Stimulated activated CD4-positive, alpha-beta T cell treated with anti-CD3 and anti-CD28 coated beads, Interleukin-1b, Interleukin-23, amount 100 ng/mL, for 1 hour (primary cell): ENCODE measurements at places on chromosomes 7 and 10.
A peak's percentile ranks its signal among the peaks of the same experiment; 100 is the strongest.

GRCh38 chr7:371779-372545 lies 82.0 kb downstream of the FOXL3 start:
- no peak for DNase-seq

DNA sequence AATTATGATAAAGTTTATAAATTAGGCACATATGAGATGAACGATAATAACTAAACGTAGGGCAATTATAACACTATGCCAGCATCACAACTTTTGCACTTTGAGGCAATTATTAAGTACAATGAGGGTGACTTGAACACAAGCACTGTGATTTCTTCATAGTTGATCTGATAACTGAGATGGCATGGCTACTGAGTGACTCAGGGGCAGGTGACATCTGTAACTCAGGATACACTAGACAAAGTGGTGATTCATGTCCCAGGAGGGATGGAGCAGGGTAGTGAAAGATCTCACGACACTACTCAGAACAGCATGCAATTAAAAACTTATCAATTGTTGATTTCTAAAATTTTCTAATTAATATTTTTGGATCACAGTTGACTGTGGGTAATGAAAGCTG lies 98.3 kb upstream of the ARHGAP21 start:
- DNase-seq: no peak

GRCh38 chr7:117062300-117062699 lies 109.0 kb downstream of the ST7 start:
- no peak for DNase-seq

- DNase-seq: no peak
Measured at GRCh38 chr7:909358-910329, 33.3 kb downstream of the GET4 start.

DNA sequence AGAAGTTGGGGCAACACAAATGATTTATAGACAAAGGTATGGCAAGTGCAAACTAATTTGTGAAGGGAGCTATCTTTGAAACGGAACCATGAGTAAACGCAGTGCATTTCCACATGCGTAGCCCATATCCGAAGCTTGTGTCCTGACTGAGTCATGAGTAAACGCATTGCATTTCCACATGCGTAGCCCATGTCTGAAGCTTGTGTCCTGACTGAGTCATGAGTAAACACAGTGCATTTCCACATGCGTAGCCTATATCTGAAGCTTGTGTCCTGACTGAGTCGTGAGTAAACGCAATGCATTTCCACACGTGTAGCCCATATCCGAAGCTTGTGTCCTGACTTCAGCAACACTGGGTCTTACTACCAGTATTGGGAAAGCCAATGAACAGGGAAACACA lies 95.0 kb downstream of the CELF2 start:
- no peak for DNase-seq

DNA sequence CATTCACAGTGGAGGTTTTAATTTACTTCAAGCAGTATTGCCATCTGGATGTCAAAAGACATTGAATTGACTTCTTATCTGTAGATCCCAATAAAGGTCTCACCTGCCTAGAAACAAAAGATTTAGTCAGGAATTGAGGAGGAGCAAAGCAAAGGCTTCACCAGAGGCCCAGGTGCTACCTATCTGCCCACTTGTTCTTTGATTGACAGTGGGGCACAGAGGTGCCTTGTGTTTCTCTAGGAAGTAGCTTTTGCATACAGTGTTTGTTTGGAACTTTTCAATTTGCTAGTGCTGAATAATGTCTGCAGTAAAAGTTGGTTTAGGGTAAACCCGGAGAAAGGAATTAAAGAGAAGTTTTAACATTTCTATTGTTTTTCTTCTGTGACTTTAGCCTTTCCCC lies 40.4 kb downstream of the AUTS2 start:
- DNase-seq: no peak

DNA sequence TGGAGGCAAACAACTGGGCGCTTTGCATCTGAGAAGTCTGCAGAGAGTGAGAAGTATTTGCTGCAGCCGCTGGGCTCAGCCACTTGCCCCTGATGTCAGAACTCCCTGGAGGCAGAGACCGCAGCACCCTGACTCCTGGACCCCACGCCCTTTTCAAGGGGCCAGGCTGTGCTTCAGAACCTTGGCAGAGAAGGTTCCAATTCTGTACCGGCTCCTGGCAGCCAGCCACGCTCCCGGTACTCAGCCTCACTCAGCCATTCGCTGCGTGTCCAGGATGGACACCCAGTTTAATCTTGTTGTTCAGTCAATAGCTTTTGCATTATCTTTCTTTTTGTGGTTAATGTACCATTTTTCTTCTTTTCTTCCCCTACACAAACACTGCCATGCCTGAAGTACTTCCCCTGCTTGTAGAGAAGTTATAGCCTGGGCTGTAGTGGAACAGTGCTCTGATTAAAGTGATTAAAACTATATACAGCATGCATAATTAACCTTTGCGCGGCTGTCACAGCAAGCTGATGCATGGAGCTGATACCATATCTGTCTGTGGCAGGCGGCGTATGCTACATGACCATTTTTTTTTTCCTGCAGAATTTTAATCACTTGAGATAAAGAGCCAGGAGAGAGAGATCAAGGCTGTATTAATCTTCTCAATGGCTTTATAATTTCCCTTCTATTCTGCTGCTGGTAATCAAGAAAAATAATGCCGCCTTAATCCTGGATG lies 578.5 kb downstream of the SDK1 start:
- DNase-seq: no peak

DNA sequence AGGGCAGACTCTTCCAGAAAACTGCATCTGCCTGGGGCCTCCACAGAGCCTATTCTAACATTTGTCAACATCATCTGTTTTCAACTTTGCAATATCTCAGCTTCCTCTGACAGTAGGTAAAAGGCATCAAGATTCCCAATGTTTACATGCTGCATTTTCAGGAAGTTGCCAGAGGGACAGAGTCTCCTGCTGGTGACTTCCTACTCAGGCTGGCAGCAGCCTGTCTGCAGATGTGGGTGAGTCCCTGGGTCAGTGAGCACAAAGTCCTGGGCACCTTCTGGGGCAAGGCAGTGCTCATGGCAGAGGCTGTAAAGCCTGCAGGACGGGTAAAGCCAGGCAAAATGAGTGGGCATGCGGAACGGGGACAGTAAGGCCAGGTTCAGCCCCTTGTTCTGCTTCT lies 69.4 kb downstream of the EBF3 start:
- no peak for DNase-seq

DNA sequence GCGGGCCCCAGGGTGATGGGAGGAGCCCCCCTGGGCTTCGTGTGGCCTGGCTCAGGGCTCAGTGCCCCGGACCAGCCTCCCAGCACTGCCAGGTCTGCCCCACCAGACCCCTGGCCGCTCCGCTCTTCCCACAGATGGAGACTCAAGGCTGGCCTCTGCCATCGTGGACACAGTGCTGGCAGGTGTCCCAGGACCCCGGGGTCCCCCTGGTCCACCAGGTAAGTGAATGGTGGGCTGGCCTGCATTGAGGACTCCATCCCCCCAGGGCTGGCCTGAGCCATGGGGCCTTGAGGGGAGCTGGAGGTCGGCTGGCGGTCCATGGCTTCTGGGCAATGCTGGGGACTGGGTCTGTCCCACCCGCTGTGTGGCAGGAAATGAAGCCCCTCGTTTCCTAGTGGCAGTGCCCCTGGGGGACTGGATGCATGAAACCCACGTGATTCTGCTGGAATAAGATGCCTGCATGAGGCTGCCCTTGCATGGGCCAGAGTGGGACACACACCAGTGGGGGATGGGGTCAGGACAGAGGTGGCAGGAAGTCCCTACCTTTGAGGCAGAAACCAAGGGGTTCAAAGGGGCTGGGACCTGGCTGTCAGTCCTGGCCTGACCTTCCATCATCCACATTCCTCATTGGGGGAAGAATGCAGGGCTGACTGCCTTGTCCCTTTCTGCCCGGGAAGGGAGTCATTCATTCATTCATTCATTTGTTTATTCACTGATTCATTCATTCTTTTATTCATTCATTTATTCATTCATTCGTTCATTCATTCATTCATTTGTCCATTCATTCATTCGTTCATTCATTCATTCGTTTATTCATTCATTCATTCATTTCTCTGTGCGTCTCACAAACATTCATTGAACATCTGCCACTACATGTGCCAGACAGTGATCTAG lies 81.8 kb downstream of the MYL10 start:
- no peak for DNase-seq

GRCh38 chr7:4068286-4068685 lies 613.8 kb upstream of the FOXK1 start:
- DNase-seq: no peak

GRCh38 chr10:12500381-12501303 lies 151.3 kb downstream of the CAMK1D start:
- no peak for DNase-seq

- DNase-seq: no peak
Measured at GRCh38 chr10:123044391-123044790, 35.6 kb downstream of the ACADSB start.

- no peak for DNase-seq
Measured at GRCh38 chr7:99125505-99125865, 18.4 kb downstream of the SMURF1 start.

DNA sequence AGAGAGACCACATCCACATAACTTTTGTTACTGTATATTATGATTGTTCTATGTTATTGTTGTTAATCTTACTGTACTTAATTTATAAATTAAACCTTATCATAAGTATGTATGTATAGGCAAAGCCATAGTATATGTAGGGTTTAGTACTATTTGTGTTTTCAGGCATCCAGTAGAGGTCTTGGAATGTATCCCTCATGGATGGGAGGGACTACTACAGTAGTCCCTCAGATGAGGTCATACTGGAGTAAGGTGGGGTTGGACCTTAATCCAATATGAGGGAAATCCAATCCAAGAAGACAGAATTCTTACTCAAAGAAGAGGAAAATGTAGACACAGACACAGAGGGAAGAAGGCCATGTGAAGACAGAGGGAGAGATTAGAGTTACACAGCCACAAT lies 34.1 kb upstream of the MALRD1 start:
- no peak for DNase-seq

GRCh38 chr10:118357841-118358240 lies 15.7 kb upstream of the FAM204A start:
- DNase-seq: no peak

GRCh38 chr10:21508706-21509331 lies 16.7 kb downstream of the SKIDA1 start:
- no peak for DNase-seq

DNA sequence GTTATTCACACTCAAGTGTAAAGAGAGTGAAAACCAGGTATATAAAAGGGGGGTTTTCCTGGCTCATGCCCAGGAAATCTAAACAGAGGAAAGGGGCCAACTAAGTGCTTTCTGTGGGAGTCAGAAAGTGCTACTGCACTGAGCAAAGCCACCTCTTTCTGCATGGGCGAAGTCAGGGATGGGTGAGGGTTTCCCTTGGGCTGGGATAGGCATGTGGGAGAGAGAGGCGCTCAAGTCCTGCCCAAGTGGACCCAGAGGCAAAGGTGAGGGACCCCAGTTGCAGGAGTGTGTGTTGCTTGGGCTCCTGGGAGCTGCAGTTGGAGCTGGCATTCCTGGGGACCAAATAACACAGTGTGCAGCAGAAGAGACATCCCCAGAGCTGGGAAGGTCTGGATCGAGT lies 65.9 kb downstream of the PRR15 start:
- no peak for DNase-seq

DNA sequence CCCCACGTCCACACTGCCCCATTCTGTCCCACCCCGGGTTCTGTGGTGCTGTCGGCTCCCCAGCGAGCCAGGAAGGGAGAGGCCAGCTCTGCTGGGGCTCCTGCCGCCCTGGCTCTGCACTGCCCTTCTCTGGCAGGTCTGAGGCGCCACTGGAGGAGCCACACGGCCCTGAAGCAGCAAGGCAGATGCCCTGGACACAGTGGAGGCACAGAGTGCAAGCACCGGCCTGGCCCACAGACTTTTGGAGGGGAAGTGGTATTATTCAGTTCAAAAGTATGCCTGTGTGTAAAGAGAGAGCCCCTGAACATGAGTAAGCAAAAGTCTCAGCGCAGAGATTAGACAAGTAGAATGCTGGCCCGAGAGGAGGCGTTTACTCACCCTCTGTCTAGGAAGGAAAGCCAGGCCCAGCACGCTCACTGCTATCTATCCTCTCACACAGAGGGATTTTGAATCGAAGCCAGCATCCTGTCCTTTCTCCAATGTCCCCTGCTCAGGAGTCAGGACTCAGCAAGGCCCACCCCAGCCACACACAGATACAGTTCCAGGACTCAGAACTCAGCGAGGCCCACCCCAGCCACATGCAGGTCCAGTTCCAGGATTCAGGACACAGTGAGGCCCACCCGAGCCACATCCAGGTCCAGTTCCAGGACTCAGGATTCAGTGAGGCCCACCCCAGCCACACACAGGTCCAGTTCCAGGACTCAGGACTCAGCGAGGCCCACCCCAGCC lies 115.0 kb downstream of the EGFR start:
- DNase-seq: no peak

DNA sequence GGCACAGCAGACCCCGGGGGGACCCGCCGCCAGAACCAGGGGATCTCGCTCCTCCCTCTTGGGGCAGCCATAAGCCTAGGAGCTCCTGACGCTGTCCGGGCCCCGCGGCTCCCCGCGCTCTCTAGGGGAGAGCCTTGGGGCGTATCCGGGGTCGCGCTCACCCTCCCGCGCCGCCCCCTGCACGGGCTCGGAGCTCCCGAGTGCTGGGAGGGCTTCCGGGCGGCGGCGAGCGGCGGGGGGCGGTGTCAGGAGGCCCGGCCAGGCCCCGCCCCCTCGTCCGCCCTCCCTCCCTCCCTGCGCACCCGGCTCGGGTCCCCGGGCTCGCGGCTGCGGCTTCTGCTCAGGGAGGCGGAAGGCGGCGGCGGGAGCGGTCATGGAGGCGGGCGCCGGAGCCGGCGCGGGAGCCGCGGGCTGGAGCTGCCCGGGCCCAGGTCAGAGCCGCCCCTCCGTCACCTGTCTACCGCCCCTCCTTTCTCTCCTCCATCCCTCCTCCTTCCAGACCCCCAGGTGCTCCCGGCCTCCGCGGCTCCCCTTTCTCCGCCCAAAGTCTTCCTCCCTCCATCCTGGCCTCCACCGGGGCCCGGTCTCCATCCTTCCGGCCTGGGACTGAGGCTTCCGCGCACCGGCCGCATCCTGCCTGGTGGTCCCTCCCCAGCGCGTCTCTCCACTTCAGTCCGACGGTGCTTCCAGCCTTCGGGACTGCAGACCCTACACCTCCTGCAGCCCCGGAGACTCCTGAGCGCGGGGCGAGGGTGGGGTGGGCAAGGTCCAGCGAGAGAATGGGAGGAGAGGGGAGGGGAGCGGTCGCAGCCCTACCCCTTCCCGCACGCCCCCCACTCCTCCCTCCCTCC lies at the start of gene CCDC136:
Gene CCDC136, plus strand, starts transcription at position 848 of the 851 bp plus-strand sequence. CDS start 444 bp downstream, outside the sequence.
- DNase-seq: peak; percentile 62

DNA sequence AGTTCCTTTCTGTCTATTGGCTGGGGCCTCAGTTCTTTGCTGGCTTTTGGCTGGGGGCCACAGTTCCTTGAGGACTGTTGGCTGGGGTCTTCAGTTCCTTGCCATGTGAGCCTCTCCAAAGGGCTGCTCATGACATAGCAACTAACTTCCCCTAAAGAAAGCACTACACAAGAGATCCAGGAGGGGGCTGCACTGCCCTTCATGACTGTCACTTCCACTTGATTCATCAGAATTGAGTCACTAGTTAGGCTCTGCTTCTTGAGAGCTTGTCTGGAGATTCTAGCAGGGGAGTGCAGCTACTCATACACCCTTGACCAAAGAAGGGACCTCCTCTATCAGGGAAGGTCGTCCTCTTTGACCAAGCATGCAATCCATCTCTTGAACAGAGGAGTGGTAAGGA lies 38.0 kb upstream of the MKX start:
- DNase-seq: no peak

GRCh38 chr10:69810675-69811397 lies 9.1 kb downstream of the COL13A1 start:
- DNase-seq: no peak
